Spinal cord (tissue), 10 donors: ENCODE measurements at places on chromosomes 4 and X. TPM values are rescaled to one million over a fixed set of nuclear protein-coding genes. Genes with fewer than 3 reads are reported as not detected.

The ERAS gene
- total RNA-seq: 0.22 TPM

The TLR7 gene
- 7.3 TPM for total RNA-seq

The GC gene
- total RNA-seq: not detected

The GPR50 gene
- 0.06 TPM for total RNA-seq

The RADX gene
- total RNA-seq: 6.6 TPM

The PIN4 gene
- 24.9 TPM for total RNA-seq

The MAGEC3 gene
- 0.20 TPM for total RNA-seq

The RTL5 gene
- 8.7 TPM for total RNA-seq

The VSIG4 gene
- 29.8 TPM for total RNA-seq

The FMR1NB gene
- not detected for total RNA-seq

The SLC10A6 gene
- 0.79 TPM for total RNA-seq

The IRS4 gene
- total RNA-seq: 12.3 TPM

The UTP3 gene
- 16.4 TPM for total RNA-seq

The FAM200B gene
- 42.7 TPM for total RNA-seq

The NSD2 gene
- total RNA-seq: 59.0 TPM

The PRRG1 gene
- total RNA-seq: 16.6 TPM

The MMRN1 gene
- total RNA-seq: 17.1 TPM

The TBX22 gene
- total RNA-seq: 0.06 TPM

The CT83 gene
- not detected for total RNA-seq

The BEX4 gene
- 92.5 TPM for total RNA-seq

The ZFYVE28 gene
- 10.0 TPM for total RNA-seq

The ZNF182 gene
- total RNA-seq: 6.4 TPM

The GATA1 gene
- 0.39 TPM for total RNA-seq

The SLC30A9 gene
- 98.7 TPM for total RNA-seq

The WAS gene
- 4.3 TPM for total RNA-seq

The GAGE1 gene
- not detected for total RNA-seq
